BE2C (cell line): ENCODE measurements at places on chromosomes 2 and 18.

GRCh38 chr18:47254341-47254939 lies 3.0 kb upstream of the SKOR2 start:
- no peak for DNase-seq

DNA sequence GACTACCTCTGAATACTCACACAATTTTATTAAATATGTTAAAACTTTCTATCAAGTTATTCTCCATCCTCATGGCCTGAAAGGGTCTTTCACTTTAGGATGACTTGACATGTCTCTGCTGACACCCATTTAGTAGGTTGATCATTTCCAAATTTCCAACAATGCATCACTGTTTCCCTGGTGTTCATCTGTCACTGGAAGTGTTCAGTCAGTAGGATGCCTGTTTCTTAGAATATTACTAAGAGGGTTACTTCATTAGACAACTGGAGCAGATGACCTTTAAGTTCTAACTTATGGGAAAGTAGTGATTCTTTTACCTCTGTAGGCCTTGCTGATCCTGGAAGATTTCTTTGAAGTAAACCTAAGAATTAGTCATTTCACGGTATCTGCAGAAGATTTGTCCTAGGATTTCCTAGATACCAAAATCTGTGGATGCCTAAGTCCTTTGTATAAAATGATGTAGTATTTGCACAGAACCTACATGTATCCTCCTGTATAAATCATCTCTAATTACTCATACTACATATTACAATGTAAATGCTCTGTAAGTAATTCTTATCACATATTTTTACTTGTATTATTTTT lies 77.7 kb downstream of the MAP3K20 start:
- no peak for DNase-seq

DNA sequence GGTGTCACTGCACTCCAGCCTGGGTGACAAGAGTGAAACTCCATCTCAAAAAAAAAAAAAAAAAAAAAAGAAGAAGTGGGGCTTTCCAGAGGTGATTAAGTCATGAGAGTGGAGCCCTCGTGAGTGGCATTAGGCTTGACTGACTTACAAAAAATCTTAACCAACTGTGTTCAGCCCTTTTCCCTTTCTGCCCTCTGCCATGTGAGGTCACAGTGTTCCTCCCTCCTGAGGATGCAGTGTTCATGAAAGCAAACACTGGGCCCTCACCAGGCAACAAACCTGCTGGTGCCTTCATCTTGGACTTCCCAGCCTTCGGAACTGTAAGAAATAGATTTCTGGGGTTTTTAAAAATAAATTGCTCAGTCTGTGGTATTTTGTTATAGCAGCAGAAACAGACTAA lies 37.0 kb upstream of the METTL21A start:
- DNase-seq, result no peak

GRCh38 chr2:43152741-43153647 lies 73.4 kb downstream of the ZFP36L2 start:
- DNase-seq, result no peak

- no peak for DNase-seq
These were observed 199.2 kb downstream of the KCNS3 start for GRCh38 chr2:18077704-18078103.

DNA sequence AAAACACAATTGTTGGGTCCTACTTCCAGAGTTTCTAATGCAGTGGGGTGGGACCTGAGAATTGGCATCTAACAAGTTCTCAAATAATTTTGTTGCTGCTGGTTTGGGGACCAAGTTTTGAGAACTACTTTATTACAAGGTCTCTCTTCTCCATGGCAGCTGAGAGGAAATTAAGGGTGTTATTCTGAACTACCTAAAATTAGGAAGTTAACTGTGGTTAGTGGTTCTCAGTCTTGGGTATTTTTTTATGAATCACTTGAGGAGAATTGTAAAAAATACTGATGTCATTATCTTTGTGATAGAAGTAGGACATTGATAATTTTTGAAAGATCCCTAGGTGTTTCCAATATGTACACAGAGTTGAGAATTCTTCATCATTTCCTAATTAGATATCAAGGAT lies 210.2 kb downstream of the MC4R start:
- DNase-seq, result no peak

DNA sequence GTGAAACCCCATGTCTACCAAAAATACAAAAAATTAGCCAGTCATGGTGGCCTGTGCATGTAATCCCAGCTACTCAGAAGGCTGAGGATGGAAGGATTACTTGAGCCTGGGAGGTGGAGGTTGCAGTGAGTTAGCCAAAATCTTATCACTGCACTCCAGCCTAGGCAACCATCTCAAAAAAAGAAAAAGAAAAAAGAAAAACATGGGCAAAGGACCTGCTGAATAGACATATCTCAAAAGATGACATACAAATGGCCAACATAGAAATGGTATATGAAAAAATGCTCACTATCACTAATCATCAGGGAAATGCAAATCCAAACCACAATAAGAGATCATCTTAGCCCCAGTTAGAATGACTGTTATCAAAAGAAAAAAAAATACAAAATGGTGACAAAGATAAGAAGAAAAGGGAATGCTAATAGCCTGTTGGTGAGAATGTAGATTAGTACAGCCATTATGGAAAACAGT lies 1.4 kb upstream of the TGOLN2 start:
- DNase-seq, result no peak

GRCh38 chr2:64992218-64992617 lies 3.0 kb downstream of the SLC1A4 start:
- DNase-seq, result no peak

GRCh38 chr2:112642966-112643365 lies 2.8 kb upstream of the SLC20A1 start:
- DNase-seq, result no peak

DNA sequence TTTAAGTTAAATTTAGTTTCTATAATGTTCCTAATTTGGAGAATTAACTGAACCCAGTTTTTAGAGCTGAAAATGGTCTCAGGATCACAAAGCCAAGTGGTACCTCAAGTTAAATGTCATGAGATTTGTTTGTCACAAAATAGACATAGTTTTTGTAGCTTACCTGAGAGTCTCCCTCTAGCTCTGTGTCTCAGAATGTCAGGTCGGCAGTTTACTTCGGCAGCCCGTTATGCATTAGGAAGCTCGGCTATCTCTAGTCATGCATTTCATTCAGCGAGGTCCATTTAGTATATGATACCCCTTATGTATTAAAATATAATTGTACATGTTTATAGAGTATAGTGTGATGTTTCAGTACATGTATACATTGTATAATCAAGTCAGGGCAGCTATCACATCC lies 155.6 kb downstream of the EML6 start:
- no peak for DNase-seq

- DNase-seq, result no peak
These were observed 33.7 kb upstream of the NTSR2 start for GRCh38 chr2:11703700-11704099.

GRCh38 chr2:45595721-45596435 lies 15.2 kb downstream of the SRBD1 start:
- no peak for DNase-seq

- DNase-seq, result no peak
These were observed 257.9 kb downstream of the TMX3 start for GRCh38 chr18:68456985-68457384.

GRCh38 chr2:140698636-140699035 lies 1432.2 kb downstream of the LRP1B start:
- no peak for DNase-seq

GRCh38 chr18:5979971-5980457 lies 84.7 kb upstream of the TMEM200C start:
- DNase-seq, result no peak

DNA sequence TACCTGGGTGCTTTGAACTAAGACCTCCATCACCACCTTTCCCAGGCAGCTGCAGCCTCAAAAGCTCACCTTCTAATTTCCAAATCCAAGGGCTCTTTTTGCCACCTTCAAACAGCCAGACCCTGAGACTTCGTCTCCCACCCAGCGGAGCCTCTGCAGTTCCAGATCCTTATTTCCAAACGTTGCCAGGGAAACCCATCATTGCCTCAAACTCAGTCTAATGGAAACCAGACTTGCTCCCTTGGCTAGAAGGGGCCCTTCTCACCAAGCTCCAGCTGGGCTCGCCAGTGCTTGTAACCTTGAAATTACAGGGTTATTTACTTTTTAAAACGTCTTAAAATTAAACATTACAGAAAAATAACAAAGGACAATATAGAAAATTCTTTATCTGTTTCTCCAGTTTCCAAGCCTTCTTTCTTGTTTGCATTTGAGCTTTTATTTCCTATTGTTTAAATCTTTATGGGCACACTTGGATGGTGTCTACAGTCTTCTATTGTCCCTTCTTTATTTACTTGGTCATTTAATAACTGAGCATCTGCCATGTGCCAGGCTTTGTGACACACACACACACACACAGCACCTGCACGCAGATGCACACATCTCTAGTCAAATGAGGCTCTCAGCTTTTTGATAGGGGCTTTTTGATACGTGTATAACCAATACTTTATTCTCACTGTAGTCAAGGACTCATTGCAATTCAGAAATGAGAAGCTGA lies 36.1 kb downstream of the TRPM8 start:
- DNase-seq, result no peak

GRCh38 chr2:100416935-100417710 lies at the start of gene CHST10:
CHST10 (minus strand) TSS chr2:100417668; CDS start chr2:100406675, 10,993 bp downstream.
- DNase-seq, result peak; percentile 71

DNA sequence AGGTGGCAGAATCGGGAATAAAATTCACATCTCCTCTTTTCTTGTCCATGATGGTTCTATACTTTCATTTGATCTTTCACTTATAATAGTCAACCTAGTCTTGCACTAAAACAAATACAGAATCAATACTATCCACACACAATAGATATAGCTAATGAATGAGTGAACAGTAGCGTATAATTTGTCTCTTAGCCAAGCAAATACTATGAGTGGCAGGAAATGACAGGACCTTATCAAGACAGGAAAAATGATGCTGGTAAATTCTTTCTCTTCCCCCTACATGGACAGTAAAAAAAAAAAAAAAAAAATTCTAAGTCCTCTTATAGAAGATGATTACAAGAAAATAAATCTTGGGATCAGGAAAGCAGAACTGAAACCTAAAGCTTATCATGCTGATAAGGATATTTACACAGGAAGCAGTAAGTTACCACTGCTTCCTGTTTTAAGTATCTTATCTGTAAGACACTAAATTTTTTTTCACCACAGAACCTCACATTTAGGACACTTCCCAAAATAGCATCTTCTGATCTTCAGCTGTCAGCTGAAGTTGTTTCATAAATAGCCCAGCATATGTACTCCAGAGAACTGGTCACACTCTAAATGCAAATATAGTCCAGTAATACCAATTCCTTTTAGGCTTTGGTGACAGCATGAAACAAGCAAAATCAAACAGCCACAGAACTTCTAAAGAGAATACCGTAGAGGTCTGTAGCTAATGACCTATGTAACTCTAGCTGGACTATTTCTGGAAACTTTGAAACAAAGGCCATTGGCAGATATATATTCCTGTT lies 27.0 kb downstream of the IRS1 start:
- DNase-seq, result no peak

DNA sequence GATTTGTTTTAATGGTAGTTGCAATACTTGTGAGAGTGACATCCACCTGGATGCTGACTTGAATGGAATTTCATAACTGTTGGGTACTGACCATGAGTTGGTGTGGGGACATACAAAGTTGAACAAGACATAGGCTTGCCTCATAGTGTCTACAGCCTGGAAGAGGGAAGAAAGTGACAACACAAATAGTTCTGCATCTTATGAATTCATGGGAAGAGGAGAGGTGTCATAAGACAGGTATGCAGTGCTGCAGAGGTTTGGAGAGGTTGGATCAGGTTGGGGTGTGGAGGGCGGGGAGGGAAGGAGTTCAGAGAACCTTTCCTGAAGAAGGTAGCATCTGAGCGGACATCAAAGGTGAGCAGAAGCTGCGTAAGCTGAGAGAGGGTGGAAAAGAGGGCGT lies 44.0 kb downstream of the HRH4 start:
- DNase-seq, result no peak

DNA sequence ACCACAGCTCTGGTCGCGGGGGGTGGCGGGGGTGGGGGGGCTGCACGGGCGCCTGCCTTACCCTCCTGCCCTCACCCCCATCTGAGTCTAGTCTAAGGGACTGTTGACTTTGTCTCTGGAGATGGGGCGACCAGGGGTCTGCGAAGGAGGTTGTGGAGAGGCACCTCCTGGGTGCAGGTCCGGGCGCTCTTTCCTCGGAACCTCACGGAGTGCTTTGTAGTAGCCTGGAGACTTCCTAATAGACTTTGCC lies 141.3 kb downstream of the MEIS1 start:
- no peak for DNase-seq

DNA sequence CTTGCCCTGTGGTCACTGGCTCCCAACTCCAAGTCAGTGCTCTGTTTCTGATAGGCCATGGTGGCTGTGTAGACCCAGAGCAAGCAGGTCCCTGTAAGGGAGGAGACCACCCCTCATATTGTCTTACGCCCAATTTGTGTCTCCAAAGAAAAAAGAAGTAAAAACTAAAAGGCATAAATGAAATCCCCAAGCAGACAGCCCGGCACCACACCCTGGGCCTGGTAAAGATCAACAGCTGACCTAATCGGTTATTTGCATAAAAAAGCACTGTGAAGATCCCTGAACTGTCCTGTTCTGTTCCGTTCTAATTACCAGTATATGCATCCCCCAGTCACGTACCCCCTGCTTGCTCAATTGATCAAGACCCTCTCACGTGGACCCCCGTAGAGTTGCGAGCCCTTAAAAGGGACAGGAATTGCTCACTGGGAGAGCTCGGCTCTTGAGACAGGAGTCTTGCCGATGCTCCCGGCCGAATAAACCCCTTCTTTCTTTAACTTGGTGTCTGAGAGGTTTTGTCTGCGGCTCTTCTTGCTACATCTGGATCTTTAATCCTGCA lies 364.1 kb upstream of the HS6ST1 start:
- no peak for DNase-seq

- DNase-seq, result no peak
These were observed 111.6 kb downstream of the SLC4A3 start for GRCh38 chr2:219739066-219739465.

- no peak for DNase-seq
These were observed 247.1 kb upstream of the SIX2 start for GRCh38 chr2:45256173-45256866.

DNA sequence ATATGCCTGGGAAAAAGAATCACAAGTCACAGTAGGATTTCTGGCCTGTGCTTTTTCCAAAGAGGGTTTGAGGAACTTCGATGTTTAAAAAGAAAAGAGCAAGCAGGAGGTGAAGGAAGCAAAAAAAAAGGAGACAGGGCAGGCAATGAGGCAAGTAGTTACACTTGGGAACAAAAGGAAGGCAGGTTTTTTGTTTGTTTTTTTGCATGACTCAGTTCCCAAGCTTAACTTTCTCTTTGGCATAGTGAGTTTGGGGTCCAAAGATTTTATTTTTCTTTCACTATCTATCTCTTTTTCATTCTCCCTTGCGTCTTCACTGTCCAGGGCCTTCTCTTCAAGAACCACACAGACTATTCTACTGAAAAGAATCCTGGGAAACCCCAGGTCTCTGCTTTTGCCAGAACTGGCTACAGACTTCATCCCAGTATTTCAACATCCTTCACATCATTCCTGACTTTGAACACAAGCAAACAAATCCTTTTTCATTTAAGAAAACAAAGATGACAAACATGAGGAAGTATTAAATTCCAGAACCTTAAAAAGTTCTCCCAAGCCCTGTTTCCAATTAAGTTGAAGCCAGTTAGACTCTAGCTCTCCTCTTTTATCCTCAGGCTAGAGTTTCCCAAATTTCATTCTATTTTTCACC lies 210.7 kb upstream of the RND3 start:
- no peak for DNase-seq
